ENCODE measurements at places on chromosomes 6 and 20. TPM values are rescaled to one million over a fixed set of nuclear protein-coding genes. Genes with fewer than 3 reads are reported as not detected.

- no peaks in the 10 kb centered on the region for H3K27me3 ChIP-seq
- H3K4me3 ChIP-seq: peak within 1 kb of the TSS; percentile 99
- DNase-seq: peak; percentile 92
- H3K36me3 ChIP-seq: peaks cover 22% of the 10 kb centered on the region
- H3K4me1 ChIP-seq: peaks cover 15% of the 10 kb centered on the region
- peak within 1 kb of the TSS; percentile 72 for H3K27ac ChIP-seq
Observed at GRCh38 chr6:30907758-30908591, at the start of gene GTF2H4. TSS of gene GTF2H4 (plus strand) at chr6:30908207.

DNA sequence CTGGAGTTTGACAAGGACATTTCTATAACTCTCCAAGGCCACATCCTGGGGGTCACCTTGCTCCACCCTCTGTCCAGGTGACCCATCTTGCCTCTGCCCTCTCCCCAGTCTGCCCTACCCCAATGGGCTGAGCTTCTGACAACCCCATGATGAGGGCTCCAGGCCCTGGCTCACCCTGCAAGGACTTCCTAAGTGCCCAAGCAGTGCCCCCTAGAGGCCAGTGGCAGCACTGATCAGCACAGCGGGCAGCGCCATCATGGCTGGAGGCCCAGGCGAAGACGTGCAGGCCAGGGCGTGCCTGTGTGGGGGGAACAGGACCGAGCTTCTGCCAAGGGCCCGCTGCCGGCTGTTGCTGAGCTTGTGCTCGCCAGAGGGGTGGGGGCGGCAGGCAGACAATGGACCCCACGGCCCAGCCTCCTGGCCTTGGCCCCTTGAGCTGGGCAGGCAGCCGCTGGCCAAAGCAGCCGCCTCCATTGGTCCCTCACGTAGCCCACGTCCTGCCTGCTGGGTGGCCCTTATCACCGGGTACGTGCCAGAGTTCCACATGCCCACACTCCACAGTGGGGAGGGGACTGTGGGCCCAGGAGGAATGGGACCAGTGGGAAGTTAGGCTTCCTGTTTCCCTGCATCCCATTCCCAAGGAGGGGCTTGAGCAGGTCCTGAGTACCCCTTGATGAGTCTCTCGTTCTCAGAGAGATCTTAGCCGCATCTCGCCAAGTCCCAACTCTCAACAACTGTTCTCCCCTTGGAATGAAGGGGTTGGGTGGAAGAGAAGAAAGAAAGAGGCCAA is 64.3 kb downstream of the MRPL14 start:
- no peak for DNase-seq
- H3K4me1 ChIP-seq: peaks cover 22% of the 10 kb centered on the region
- peaks cover 2% of the 10 kb centered on the region for H3K36me3 ChIP-seq
- H3K27me3 ChIP-seq: peaks cover 6% of the 10 kb centered on the region

SMLR1 gene
- not detected for total RNA-seq

GRCh38 chr6:107186047-107186446 is 70.7 kb upstream of the BEND3 start:
- H3K27me3 ChIP-seq: no peaks in the 10 kb centered on the region
- no peak overlapping the region for H3K27ac ChIP-seq
- H3K36me3 ChIP-seq: peaks cover under 1% of the 10 kb centered on the region
- H3K4me3 ChIP-seq: no peak overlapping the region

- peaks cover 11% of the 10 kb centered on the region for H3K4me1 ChIP-seq
- peak overlapping the region; percentile 79 for H3K27ac ChIP-seq
- peaks cover 2% of the 10 kb centered on the region for H3K36me3 ChIP-seq
- peak overlapping the region; percentile 79 for H3K4me3 ChIP-seq
- peaks cover 6% of the 10 kb centered on the region for H3K27me3 ChIP-seq
Observed at GRCh38 chr6:148700741-148701311, 46.0 kb upstream of the UST start.

- H3K4me3 ChIP-seq: no peak overlapping the region
- no peaks in the 10 kb centered on the region for H3K36me3 ChIP-seq
- no peak overlapping the region for H3K27ac ChIP-seq
- no peak for DNase-seq
- H3K27me3 ChIP-seq: peaks cover 15% of the 10 kb centered on the region
Observed at GRCh38 chr20:63494420-63495166, 4.3 kb downstream of the EEF1A2 start.

STK4 gene
- 155 TPM for total RNA-seq

All from activated T-helper 1 cell treated with anti-CD3 and anti-CD28 coated beads, Interleukin-12 subunit alpha, Interleukin-12 subunit beta, Interleukin-2, Interleukin-4 antibody, amounts not matched to agents 30 ng/mL and 10 ng/mL and 1 ng/mL, durations not matched to agents 14 hours and 24 hours and 36 hours (primary cell).